Heart right ventricle (tissue), 16 donors: ENCODE measurements at places on chromosomes 7 and 10.

- no peak overlapping the region for H3K27ac ChIP-seq
- H3K4me3 ChIP-seq: peak overlapping the region; percentile 83
- DNase-seq: no peak
- H3K4me1 ChIP-seq: peaks cover 6% of the 10 kb centered on the region
Measured at GRCh38 chr7:55022002-55022985, 3.5 kb downstream of the EGFR start.

- no peak overlapping the region for H3K4me3 ChIP-seq
- no peak for DNase-seq
- no peak overlapping the region for H3K27ac ChIP-seq
- H3K4me1 ChIP-seq: peaks cover 16% of the 10 kb centered on the region
- H3K36me3 ChIP-seq: no peaks in the 10 kb centered on the region
Measured at GRCh38 chr10:43365001-43365400, 6.4 kb upstream of the FXYD4 start.

GRCh38 chr10:36110097-36110496, 468.0 kb upstream of the FZD8 start:
- no peaks in the 10 kb centered on the region for H3K27me3 ChIP-seq
- no peak overlapping the region for H3K4me3 ChIP-seq
- H3K27ac ChIP-seq: no peak overlapping the region
- peaks cover 11% of the 10 kb centered on the region for H3K4me1 ChIP-seq

DNA sequence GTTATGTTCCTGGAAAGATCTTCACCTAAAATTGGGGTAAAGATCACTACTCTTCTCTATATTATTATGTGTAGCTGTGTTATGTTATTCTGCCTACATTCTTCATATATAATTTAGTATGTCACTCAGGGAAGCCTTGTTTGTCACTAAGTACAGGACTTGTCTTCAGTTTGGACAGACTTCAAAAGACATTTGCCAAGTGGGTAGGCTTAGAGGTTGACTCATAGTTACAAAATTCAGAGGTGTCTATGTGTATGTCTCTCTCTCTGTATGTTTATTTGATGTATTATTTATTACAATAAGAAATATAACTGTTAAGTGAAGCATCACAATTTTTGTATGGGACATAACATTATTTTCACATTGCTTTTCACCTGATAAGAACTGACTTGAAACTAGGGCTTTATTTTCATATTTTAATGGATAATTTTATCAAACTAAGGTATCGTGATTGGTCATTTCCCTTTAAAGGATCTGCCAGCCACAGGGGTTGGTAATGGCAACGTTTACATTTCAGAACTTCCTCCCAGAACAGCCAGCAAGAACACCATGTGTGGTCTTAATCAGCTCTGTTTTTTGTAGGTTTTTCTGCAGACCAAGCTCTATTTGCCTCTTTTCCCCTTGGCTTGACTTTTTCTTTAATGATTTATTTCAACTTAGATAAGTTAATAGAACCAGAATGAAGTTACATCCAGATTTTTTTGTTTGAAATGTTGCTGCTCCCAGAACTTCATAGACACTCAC, 262.1 kb upstream of the CACNA2D1 start:
- no peak overlapping the region for H3K27ac ChIP-seq
- H3K27me3 ChIP-seq: no peaks in the 10 kb centered on the region
- H3K4me1 ChIP-seq: no peaks in the 10 kb centered on the region
- no peak overlapping the region for H3K4me3 ChIP-seq

- H3K27me3 ChIP-seq: peaks cover 38% of the 10 kb centered on the region
- no peak overlapping the region for H3K27ac ChIP-seq
- no peak for DNase-seq
- no peaks in the 10 kb centered on the region for H3K36me3 ChIP-seq
- H3K4me3 ChIP-seq: no peak overlapping the region
Measured at GRCh38 chr10:63866747-63867140, 345.5 kb downstream of the REEP3 start.

DNA sequence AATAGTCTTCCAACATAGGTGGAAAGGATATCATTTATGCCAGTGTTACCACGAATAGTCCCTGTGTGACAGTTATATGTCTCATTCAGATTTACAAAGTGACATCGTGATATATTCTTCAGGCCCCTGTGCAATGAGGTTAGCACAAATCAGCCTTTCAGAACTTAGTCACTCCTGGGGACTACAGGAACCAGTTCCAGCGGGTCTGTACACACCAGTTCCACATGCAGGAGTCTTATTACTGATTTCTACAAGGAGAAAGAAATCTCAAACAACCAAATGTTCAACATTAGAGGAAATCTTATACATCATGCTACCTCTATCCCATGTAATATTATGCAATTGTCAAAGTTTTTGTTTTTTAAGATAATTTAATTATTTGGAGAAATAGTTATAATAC, 4.4 kb upstream of the WDR91 start:
- no peak overlapping the region for H3K27ac ChIP-seq
- H3K27me3 ChIP-seq: peaks cover 5% of the 10 kb centered on the region

- no peaks in the 10 kb centered on the region for H3K4me1 ChIP-seq
- no peak overlapping the region for H3K4me3 ChIP-seq
- H3K27me3 ChIP-seq: no peaks in the 10 kb centered on the region
Measured at GRCh38 chr10:103874730-103875129, 19.4 kb upstream of the SH3PXD2A start.

GRCh38 chr7:65979583-65980477, 2.2 kb downstream of the GUSB start:
- no peak for DNase-seq
- H3K27ac ChIP-seq: peak overlapping the region; percentile 80
- H3K4me3 ChIP-seq: no peak overlapping the region

DNA sequence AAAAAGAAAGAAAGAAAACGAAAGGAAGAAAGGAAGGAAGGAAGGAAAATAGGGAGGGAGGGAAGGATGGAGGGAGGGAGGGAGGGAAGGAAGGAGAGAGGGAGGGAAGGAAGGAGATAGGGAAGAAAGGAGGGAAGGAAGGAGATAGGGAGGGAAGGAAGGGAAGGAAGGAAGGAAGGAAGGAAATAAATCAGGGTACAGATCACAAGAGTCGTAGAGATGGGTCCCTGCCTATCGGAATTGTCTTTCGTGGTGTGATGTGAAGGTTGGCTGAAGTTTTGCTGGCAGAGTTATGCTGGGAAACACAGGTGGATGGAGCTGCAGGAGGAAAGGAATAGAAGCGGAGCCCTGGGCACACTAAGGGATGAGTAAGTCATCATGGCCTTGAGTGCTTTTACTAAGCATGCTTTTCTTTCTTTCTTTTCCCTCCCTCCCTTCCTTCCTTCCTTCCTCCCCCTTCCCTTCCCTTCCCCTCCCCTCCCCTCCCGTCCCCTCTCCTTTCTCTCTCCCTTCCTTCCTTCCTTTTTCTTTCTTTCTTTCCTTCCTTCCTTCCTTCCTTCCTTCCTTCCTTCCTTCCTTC, 11.9 kb upstream of the TPST1 start:
- no peaks in the 10 kb centered on the region for H3K4me1 ChIP-seq
- no peak overlapping the region for H3K4me3 ChIP-seq
- no peaks in the 10 kb centered on the region for H3K27me3 ChIP-seq
- H3K27ac ChIP-seq: no peak overlapping the region
- DNase-seq: no peak

DNA sequence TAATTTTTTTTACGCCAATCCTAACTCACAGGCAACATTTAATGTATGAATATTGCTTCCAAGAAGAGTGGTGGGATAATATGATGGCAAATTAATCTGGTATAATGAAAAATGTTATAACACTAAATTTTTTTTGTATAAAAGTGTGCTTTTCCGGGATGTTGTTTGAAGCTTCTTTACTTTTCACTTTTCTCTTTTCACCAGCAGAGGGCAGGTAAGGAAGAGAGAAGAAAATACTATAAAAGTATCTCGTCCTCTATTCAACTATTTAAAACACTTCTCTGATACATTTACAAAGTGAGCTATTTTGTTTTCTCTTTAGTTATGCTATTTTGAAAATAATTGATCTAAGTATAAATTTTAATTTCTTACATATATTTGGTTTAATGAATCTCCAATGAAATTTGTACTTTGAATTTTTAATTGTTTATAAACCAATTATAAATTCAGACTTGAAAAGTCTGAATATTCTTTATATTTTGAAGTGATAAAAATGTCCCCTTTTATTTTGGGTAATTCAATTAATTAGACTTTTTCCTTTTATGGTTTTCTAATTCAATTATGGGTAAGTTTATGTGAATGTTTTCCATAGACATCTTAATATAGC, 20.7 kb upstream of the CFTR start:
- H3K27me3 ChIP-seq: no peaks in the 10 kb centered on the region
- no peak overlapping the region for H3K4me3 ChIP-seq
- H3K4me1 ChIP-seq: no peaks in the 10 kb centered on the region
- no peak overlapping the region for H3K27ac ChIP-seq
- no peak for DNase-seq

DNA sequence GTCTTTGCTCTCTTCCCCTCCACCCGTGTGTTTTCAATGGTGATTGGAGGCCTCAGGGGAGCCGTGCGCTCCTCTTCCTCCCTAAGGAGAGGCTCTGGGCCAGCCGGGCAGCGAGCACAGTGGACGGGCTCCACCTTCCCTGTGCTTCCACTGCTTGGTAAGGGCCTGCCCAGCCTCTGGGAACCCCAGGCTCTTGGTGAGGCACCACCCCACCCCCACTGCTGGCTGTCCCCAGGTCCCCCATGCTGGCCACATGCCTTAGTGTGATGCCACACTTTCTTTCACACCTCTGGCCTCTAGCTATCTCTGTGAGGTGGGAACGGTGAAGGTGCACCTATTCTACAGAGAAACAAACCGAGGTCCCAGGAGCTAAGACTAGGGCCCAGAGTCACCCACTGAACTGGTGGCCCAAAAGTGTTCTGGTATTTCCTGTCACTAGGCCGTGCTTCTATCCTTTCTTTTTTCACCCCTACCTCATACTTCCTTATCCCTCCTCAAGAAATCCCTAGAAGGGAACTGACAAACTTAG, 53.3 kb downstream of the UNC5B start:
- no peaks in the 10 kb centered on the region for H3K36me3 ChIP-seq
- H3K4me3 ChIP-seq: no peak overlapping the region
- no peak for DNase-seq
- H3K4me1 ChIP-seq: peaks cover 54% of the 10 kb centered on the region
- H3K27ac ChIP-seq: peak overlapping the region; percentile 26

GRCh38 chr7:146647445-146647844, 530.8 kb downstream of the CNTNAP2 start:
- H3K27ac ChIP-seq: no peak overlapping the region
- H3K4me3 ChIP-seq: no peak overlapping the region
- DNase-seq: no peak
- no peaks in the 10 kb centered on the region for H3K27me3 ChIP-seq

DNA sequence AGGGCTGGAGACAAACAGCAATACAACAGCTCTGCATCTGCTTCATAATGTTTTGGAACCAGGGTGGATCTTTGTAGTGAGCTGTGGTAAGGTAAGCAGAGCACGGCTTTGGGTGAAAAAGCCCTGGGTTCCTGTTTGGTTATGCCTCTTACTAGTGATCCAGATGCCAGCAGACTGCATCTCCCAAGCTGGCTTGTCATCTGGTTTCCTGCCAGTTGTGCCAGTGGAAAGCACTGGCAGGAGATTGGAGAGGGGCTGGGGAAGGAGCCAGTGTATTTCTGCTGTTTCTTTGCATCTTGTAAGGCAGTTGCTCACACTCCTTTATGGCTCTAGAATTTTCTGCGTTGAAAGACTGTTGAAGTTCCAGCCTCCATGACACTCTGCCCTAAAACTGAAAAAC, 137.6 kb downstream of the TSPAN12 start:
- no peak overlapping the region for H3K27ac ChIP-seq
- no peak overlapping the region for H3K4me3 ChIP-seq
- no peaks in the 10 kb centered on the region for H3K4me1 ChIP-seq
- H3K27me3 ChIP-seq: no peaks in the 10 kb centered on the region
- H3K36me3 ChIP-seq: no peaks in the 10 kb centered on the region

GRCh38 chr10:70832852-70833528, 17.2 kb downstream of the SGPL1 start:
- H3K4me3 ChIP-seq: no peak overlapping the region
- no peak overlapping the region for H3K27ac ChIP-seq
- H3K36me3 ChIP-seq: no peaks in the 10 kb centered on the region
- no peaks in the 10 kb centered on the region for H3K27me3 ChIP-seq
- H3K4me1 ChIP-seq: peaks cover 69% of the 10 kb centered on the region

GRCh38 chr10:72379062-72379461, 24.3 kb upstream of the DNAJB12 start:
- H3K36me3 ChIP-seq: peaks cover 9% of the 10 kb centered on the region
- no peak overlapping the region for H3K27ac ChIP-seq
- DNase-seq: no peak
- H3K4me1 ChIP-seq: no peaks in the 10 kb centered on the region

DNA sequence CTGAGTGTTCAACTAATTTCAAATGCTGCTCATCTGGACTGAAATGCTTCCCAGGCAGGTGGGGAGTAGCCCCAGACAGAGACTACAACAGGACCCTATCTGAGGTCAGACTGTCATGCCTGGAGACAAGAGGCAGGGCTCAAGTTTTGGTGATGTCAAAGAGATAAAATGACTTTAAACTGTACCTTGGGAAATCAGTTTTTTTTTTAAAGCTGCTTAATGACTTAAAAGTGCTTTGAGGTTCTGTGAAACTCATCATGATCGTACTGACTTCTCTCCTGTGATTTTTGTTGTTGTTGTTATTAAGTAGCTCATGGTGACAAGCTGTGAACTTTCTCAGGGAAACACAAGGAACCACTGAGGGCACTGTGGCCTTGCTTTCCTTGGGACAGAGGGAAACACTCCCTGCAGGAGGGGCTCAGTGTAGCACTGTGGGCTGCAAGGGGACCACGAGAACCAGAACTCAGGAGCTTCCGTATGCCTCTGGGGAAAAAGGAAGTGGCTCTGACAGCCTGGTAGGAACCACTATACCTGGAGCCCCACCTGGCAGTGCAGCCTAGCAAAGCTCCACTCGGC, 9.5 kb downstream of the HIPK2 start:
- no peaks in the 10 kb centered on the region for H3K27me3 ChIP-seq
- H3K4me1 ChIP-seq: peaks cover 75% of the 10 kb centered on the region
- DNase-seq: no peak
- peaks cover 23% of the 10 kb centered on the region for H3K36me3 ChIP-seq
- H3K4me3 ChIP-seq: no peak overlapping the region

- H3K36me3 ChIP-seq: no peaks in the 10 kb centered on the region
- H3K27ac ChIP-seq: no peak overlapping the region
- H3K4me1 ChIP-seq: no peaks in the 10 kb centered on the region
- H3K27me3 ChIP-seq: no peaks in the 10 kb centered on the region
- DNase-seq: no peak
- H3K4me3 ChIP-seq: no peak overlapping the region
Measured at GRCh38 chr7:37510043-37510634, 61.5 kb upstream of the ELMO1 start.

- no peaks in the 10 kb centered on the region for H3K36me3 ChIP-seq
- H3K4me3 ChIP-seq: no peak overlapping the region
- H3K4me1 ChIP-seq: no peaks in the 10 kb centered on the region
- H3K27me3 ChIP-seq: no peaks in the 10 kb centered on the region
Measured at GRCh38 chr7:21746949-21747348, 198.8 kb downstream of the CDCA7L start.

- peaks cover 7% of the 10 kb centered on the region for H3K36me3 ChIP-seq
- H3K27me3 ChIP-seq: no peaks in the 10 kb centered on the region
- no peak for DNase-seq
- H3K4me3 ChIP-seq: no peak overlapping the region
- H3K4me1 ChIP-seq: no peaks in the 10 kb centered on the region
- H3K27ac ChIP-seq: no peak overlapping the region
Measured at GRCh38 chr10:127119936-127120335, 76.5 kb downstream of the INSYN2A start.
